ENCODE measurements at places on chromosomes 4 and X.

GRCh38 chr4:110292994-110293744, 94.8 kb upstream of the ELOVL6 start:
- H3K4me3 ChIP-seq: no peak overlapping the region
- DNase-seq: no peak
- H3K27me3 ChIP-seq: no peaks in the 10 kb centered on the region
- no peaks in the 10 kb centered on the region for H3K36me3 ChIP-seq

DNA sequence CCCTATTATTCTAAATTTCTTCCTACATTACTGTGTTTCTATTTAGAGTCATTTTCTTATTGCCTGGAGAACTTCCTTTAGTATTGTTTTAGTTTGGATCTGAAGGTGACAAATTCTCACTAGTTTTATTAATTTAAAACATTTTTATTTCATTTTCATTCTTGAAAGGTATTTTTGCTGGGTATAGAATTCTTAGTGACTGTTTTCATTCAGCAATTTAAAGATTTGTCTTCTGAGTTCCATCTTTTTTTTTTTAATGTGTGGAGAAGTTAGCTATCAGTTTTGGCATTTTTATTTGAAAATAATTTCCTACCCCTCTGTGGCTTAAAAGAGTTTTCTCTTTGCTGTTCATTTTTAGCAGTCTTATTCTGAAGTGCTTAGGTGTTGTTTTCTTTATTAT, 169.2 kb downstream of the FRAS1 start:
- H3K27me3 ChIP-seq: no peaks in the 10 kb centered on the region

- no peaks in the 10 kb centered on the region for H3K4me1 ChIP-seq
- no peak for DNase-seq
- H3K36me3 ChIP-seq: no peaks in the 10 kb centered on the region
- no peak overlapping the region for H3K27ac ChIP-seq
- H3K4me3 ChIP-seq: no peak overlapping the region
- H3K27me3 ChIP-seq: no peaks in the 10 kb centered on the region
Measured at GRCh38 chrX:37594755-37595382, 23.4 kb downstream of the LANCL3 start.

GRCh38 chrX:129653971-129654651, 645 bp downstream of the APLN start:
- peak overlapping the region; percentile 51 for H3K4me3 ChIP-seq
- peak; percentile 25 for DNase-seq
- H3K27me3 ChIP-seq: no peaks in the 10 kb centered on the region
- H3K36me3 ChIP-seq: no peaks in the 10 kb centered on the region

DNA sequence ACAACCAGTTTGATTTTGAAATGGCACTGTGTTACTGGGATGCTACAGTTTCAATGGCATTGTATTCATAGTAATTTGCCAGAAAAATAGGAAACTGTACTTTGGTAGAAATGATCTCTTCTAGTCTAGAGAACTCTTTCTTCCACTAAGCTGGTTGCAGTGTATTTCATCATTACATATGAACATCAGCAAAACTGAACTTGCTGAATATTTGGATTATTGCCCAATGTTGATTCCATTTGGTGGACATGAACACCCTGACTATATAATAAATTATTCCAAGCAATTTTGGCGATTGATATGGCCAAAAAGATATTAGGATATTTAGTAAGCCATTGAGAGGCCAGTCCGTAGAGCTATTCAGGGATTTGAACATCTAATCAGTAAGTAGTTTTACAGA, 191.8 kb upstream of the CXorf66 start:
- H3K4me3 ChIP-seq: no peak overlapping the region
- no peaks in the 10 kb centered on the region for H3K27me3 ChIP-seq
- no peak for DNase-seq
- H3K4me1 ChIP-seq: no peaks in the 10 kb centered on the region

DNA sequence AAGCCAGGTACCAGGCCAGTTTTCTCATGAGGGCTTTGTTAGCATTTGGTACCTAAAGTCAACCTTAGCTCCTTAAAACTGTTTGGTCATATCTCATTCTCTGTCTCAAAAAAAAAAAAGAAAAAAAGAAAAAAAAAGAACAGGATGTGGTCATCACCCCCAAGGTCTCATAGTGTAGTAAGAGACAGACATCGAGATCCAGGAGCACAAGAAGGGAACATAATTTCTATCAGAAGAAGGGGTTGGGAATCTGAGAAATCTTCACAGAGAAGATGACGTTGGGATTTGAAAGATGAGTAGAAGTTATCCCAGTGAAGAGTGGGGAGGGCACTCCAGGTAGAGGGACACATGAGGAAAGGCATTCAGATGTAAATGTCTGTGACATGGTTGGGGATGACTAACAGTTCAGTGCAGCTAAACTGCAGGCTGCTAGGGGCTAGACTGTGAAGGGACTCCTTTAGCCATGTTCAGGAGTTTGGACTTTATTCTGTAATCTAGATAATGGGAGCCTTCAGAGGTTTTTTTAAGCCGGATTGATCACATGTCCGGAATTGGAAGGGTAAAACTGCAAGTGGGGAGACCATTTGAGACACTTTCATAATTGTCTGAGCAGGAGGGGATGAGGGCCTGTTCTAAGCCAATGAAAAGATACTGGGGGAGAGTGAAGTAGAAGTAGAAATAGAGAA, 26.9 kb upstream of the GJB1 start:
- no peaks in the 10 kb centered on the region for H3K4me1 ChIP-seq
- DNase-seq: no peak
- no peaks in the 10 kb centered on the region for H3K36me3 ChIP-seq
- H3K27me3 ChIP-seq: no peaks in the 10 kb centered on the region

DNA sequence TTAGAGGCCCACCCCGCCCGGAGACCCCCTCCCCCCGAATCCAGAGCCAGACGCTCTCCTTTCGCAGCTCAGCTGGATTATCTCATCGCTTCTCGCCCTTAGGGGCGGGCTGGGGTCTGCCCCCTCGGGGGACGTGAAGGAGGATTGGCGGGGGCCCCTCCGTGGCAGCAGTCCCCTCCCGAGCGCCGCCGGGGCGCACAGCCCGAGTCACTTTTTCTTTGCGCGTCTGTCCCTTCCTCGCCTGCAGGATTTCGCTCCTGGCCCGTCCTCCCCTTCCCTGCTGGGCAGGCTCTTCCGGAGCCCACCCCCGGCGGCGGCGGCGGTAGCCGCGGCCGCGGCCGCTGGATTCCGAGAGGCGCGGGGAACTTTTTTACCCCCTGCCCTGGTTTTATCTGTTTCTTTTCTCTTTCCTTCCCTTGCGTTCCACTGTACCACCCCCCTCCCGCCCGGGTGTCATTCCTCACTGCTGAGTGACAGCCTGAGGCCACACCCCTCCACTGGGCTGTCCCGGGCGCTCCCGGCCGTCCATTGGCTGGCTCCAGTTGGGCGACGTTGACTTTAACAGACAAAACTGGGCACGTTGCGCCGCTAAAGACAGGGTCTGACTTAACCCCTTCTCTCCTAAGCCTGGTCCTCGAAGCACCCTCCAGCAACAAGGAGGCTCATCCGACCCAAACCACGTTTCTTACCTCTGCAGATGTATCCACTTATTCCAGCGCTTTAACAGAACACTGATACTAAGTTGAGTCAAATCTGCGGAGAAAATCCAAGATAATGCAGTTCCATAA, 492 bp upstream of the NKX3-2 start:
- H3K4me1 ChIP-seq: peaks cover 5% of the 10 kb centered on the region
- no peaks in the 10 kb centered on the region for H3K36me3 ChIP-seq
- no peak overlapping the region for H3K27ac ChIP-seq

DNA sequence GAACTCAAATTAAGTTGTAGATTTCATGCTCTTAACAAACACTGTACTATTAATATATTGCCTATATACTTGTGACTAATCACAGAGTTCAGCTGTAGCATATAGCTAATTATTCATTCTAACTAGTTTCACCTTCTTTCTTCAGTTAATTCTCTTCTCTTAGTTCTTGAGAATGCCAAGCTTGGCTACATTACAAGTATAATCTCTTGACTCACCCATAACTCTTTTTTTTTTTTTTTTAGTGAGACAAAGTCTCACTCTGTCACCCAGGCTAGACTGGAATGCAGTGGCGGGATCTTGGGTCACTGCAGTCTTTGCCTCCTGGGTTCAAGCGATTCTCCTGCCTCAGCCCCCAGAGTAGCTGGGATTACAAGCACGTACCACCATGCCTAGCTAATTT, 5.4 kb downstream of the KLHL5 start:
- no peak overlapping the region for H3K4me3 ChIP-seq
- H3K27ac ChIP-seq: no peak overlapping the region
- H3K27me3 ChIP-seq: no peaks in the 10 kb centered on the region

DNA sequence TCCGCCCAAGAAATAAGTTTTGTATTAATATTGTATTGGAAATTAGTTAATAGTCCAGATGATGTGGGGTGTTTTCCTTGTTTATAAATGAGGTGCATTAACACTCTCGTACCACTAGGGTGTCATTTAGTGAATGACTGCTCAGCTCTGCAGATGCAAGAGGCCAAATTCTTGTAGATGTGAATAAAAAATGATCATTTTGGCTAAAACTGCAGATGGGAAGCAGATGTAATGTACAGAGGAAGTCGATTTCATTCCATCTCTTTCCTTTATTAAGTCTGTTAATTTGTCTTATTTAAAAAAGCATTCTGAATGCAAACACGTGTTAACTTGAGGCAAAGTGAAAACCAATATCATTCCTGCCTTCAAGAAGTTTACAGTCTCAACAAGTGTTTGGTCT, 108.1 kb downstream of the DHX15 start:
- no peaks in the 10 kb centered on the region for H3K36me3 ChIP-seq
- H3K4me3 ChIP-seq: no peak overlapping the region
- DNase-seq: no peak
- H3K27ac ChIP-seq: no peak overlapping the region

GRCh38 chr4:129111919-129112318, 16.0 kb downstream of the C4orf33 start:
- no peaks in the 10 kb centered on the region for H3K36me3 ChIP-seq
- no peak for DNase-seq
- H3K4me3 ChIP-seq: no peak overlapping the region
- no peaks in the 10 kb centered on the region for H3K27me3 ChIP-seq
- no peak overlapping the region for H3K27ac ChIP-seq

DNA sequence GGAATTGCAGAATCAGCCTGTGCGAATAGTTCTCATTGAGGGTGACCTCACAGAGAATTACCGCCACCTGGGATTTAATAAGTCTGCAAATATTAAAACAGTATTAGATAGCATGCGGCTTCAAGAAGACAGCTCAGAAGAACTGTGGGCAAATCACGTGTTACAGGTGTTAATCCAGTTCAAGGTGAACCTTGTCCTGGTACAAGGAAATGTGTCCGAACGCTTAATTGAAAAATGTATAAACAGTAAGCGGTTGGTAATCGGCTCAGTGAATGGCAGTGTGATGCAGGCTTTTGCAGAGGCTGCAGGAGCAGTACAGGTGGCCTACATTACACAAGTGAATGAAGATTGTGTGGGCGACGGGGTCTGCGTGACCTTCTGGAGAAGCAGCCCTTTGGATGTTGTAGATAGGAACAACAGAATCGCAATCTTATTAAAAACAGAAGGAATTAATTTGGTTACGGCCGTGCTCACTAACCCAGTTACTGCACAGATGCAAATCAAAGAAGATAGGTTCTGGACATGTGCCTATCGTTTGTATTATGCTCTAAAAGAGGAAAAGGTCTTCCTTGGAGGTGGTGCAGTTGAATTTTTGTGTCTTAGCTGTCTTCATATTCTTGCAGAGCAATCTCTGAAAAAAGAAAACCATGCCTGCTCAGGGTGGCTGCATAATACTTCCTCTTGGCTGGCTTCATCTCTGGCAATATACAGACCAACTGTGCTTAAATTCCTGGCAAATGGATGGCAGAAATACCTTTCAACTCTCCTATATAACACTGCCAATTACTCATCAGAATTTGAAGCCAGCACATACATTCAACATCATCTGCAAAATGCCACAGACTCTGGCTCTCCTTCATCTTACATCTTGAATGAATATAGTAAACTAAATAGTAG, 10.7 kb downstream of the BBS12 start:
- no peak overlapping the region for H3K4me3 ChIP-seq
- no peaks in the 10 kb centered on the region for H3K27me3 ChIP-seq
- H3K27ac ChIP-seq: no peak overlapping the region
- no peak for DNase-seq

GRCh38 chr4:107740381-107740780, 20.3 kb upstream of the PAPSS1 start:
- no peaks in the 10 kb centered on the region for H3K36me3 ChIP-seq
- no peak for DNase-seq
- peaks cover 8% of the 10 kb centered on the region for H3K4me1 ChIP-seq

DNA sequence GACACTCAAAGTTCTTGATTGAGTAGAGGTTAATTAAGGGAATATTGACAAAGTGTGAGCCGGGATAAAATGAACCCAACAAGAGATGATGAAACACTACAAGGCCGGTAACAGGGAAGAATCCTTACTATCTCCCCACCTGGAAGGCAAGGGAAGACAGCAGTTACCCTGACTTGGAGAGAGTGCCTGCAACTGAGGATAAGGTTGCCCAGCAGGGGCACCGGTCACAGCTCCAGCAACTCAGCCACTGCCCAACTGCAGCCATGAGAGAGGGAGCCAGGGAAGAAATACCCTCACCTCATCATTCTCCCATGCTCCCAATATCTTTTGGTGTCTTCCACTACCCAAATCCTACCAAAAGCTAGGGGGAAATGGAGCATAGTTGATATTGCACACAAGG, 212.7 kb downstream of the KCTD8 start:
- no peaks in the 10 kb centered on the region for H3K4me1 ChIP-seq
- no peaks in the 10 kb centered on the region for H3K36me3 ChIP-seq
- H3K4me3 ChIP-seq: no peak overlapping the region
- DNase-seq: no peak
- H3K27me3 ChIP-seq: no peaks in the 10 kb centered on the region
- H3K27ac ChIP-seq: no peak overlapping the region

- no peaks in the 10 kb centered on the region for H3K36me3 ChIP-seq
- no peak for DNase-seq
Measured at GRCh38 chr4:169658196-169658595, 37.8 kb downstream of the CLCN3 start.

GRCh38 chrX:2766906-2767305, 15.1 kb downstream of the XG start:
- H3K4me3 ChIP-seq: no peak overlapping the region
- H3K27ac ChIP-seq: no peak overlapping the region
- H3K36me3 ChIP-seq: no peaks in the 10 kb centered on the region
- no peaks in the 10 kb centered on the region for H3K4me1 ChIP-seq
- H3K27me3 ChIP-seq: no peaks in the 10 kb centered on the region

DNA sequence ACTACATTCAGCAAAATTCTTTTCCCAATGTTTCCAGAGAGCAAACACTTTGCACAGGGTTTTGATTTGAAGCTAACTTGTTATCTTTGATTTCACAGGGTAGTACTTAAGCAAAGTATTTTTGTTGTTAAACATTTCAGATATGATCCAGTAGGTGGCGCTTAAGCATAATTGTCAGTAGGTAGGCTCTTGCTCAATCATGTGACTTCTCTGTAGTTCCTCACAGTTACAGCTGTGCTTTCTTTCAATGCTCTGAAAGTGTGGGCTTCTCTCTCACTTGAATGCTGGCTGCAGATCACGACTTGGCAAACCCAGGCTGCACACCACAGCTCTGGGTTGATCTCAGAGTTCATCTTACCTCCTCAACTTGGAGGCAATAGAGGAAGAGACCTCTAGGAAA, 1016.5 kb downstream of the SH3BGRL start:
- no peaks in the 10 kb centered on the region for H3K4me1 ChIP-seq
- no peak overlapping the region for H3K4me3 ChIP-seq
- DNase-seq: no peak
- H3K27me3 ChIP-seq: no peaks in the 10 kb centered on the region
- no peak overlapping the region for H3K27ac ChIP-seq

GRCh38 chrX:103437147-103437873, 61.0 kb downstream of the BEX3 start:
- no peak for DNase-seq
- no peaks in the 10 kb centered on the region for H3K4me1 ChIP-seq
- H3K27me3 ChIP-seq: no peaks in the 10 kb centered on the region
- no peak overlapping the region for H3K4me3 ChIP-seq
- H3K36me3 ChIP-seq: no peaks in the 10 kb centered on the region
- no peak overlapping the region for H3K27ac ChIP-seq
